Stimulated activated naive B cell treated with anti-CD40 and anti-IgM and Interleukin-4, amounts not matched to agents 10 μg/mL and 1 μg/mL and 100 μg/mL, for 72 hours (primary cell): ENCODE measurements at places on chromosomes 1 and 21.

GRCh38 chr1:89279011-89279466 is 6.4 kb upstream of the GBP5 start:
- DNase-seq: no peak

DNA sequence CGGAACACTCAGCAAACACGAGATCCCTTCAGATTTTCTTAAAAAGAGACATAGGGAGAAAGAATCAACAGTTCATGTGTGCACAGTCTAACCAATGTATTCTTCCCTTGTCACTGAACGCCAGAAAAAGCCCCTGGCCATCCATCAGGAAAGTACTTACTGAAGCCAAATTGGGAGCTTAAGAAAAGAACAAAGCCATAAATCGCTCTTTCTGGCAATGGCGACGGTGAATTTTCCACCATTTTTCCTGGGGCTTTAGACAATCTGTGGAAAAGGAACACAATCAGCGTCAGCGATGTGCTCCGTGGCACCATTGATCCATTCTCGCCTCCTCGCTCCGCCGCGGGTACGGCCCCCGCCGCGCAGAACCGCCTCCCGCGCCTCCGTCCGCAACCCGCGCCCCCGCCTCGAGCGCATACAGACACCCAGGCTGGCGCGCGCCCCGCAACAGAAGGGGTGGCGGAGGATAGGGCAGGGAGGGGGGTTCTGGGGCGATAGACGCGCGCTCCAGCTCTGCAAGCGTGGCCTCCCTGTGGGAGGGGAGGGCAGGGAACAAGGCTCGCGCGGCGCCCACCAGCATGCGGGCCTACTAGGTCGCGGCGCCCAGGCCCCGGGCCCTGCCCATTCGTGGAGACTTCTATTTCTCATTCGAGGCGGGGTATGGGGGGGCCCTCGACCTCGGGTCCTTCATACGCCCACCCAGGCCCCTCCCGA is 440 bp downstream of the PIGP start:
- no peak for DNase-seq

- no peak for DNase-seq
Measured at GRCh38 chr21:25939396-25939761, 204.6 kb downstream of the GABPA start.

DNA sequence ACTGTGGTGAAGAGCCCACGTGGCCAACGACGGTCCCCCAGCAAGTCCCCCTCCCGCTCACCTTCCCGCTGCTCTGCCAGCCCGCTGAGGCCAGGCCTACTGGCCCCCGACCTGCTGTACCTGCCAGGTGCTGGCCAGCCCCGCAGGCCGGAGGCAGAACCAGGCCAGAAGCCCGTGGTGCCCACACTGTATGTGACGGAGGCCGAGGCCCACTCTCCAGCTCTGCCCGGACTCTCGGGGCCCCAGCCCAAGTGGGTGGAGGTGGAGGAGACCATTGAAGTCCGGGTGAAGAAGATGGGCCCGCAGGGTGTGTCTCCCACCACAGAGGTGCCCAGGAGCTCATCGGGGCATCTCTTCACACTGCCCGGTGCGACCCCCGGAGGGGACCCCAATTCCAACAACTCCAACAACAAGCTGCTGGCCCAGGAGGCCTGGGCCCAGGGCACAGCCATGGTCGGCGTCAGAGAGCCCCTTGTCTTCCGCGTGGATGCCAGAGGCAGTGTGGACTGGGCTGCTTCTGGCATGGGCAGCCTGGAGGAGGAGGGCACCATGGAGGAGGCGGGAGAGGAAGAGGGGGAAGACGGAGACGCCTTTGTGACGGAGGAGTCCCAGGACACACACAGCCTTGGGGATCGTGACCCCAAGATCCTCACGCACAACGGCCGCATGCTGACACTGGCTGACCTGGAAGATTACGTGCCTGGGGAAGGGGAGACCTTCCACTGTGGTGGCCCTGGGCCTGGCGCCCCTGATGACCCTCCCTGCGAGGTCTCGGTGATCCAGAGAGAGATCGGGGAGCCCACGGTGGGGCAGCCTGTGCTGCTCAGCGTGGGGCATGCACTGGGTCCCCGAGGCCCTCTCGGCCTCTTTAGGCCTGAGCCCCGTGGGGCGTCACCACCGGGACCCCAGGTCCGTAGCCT is 46.8 kb downstream of the TRIM11 start:
- no peak for DNase-seq

- DNase-seq: no peak
Measured at GRCh38 chr21:30714946-30715345, 3.6 kb downstream of the KRTAP21-3 start.

DNA sequence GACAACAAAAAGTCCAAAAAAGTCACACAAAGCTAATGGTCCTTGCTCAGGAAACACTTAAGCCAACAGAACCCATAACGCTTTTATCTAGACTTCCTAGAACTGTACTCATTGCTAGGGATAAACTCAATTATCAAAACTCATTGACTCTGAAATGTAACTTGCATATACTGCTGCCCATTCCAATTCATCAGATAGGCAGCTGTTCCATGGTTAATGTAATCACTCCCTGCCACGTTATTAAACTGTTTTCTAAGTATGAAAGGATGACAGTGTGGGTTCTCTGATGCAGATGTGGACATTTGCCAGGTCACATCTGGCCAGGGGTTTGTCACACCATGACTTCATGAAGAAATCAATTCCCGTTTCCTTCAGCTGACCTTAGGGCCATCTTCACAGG is 30.3 kb upstream of the DNAJC11 start:
- DNase-seq: no peak

- no peak for DNase-seq
Measured at GRCh38 chr1:192158181-192158580, at the start of gene RGS18. Gene RGS18, plus strand, starts transcription at chr1:192158462. Its CDS starts 176 bp downstream, at chr1:192158638.

GRCh38 chr1:53084589-53084971 is 22.6 kb downstream of the PODN start:
- no peak for DNase-seq

DNA sequence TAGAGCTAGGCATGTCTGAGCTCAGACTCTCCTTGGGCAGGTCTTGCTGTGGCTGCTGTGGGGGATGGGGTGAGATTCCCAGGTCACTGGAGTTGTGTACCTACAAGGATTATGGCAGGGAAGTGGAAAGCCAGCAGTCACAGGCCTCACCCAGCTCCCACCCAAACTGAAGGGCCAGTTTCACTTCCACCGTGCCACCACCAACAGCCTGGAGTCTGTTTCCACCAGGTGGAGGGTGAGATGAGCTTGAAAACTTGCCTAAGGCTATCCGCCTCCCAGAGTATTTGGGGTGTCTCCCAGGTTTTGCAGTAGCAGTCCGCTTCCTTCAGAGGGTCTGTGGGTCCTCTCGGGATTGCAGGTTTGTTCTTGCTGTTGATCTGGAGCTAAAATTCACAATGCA is 327.7 kb downstream of the PTPRC start:
- no peak for DNase-seq

- DNase-seq: no peak
Measured at GRCh38 chr1:12556957-12557935, 60.8 kb downstream of the DHRS3 start.

DNA sequence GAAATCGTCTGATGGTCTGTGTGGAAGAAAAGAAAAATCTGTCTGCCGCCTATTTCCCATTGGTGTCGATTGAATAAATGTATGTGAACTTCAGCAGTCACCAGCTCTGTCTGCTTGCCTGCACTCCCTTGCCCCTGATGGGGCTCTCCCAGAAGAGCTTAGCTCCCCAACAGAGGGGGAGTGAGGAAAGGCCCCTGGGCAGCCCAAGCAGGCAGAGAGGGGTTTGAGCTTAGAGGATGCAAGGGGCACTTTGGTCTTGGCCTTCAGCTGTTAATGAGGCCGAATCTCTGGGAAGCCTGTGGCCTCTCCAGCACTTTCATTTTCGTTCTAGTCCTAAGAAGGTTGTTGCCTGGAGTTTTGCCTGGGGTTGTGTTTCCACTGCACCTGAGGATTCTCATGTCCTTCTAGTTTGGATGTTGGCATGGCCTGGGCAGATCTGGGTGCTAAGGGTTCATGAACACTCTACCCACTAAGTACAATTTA is 2.8 kb downstream of the FOXD2 start:
- no peak for DNase-seq

DNA sequence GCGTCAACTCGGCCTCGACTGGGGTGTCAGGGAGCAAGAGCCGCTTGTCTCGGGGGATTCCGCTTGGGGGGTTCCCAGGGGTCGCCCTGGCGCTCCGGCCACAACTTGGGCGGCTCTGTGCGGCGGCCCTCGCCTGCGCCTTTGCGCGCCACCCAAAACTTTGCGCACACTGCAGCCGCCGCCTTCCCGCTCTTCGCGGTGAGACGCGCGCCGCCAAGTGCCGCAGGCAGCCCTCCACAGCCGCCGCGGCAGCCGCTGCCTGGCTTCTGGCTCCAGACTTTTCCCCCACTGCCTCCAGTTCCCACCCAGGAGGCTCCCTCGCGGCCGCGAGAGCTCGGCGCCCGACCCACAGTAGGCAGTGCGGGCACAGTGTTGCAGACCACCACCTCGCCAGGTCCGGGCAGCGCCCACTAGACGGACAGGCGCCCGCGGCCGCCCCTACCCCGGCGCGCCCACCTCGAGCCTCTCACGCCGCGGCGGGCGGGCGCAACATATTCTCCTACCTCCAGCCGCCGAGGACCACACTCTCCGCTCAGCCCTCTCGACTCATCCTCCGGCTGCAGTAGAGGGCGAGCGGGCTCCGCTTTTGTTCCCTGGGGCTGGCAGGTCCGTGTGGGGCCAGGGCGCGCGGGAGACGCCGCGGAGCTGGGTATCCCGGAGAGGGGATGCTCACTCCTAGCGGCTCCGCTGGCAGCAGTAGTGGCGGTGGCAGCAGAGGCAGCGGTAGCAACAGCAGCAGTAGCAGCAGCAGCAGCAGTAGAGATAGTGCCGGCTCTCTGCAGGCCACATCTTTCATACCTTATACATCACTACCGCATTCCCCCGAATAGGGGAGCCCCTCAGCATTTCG is 296.6 kb downstream of the OMA1 start:
- peak; percentile 4 for DNase-seq

DNA sequence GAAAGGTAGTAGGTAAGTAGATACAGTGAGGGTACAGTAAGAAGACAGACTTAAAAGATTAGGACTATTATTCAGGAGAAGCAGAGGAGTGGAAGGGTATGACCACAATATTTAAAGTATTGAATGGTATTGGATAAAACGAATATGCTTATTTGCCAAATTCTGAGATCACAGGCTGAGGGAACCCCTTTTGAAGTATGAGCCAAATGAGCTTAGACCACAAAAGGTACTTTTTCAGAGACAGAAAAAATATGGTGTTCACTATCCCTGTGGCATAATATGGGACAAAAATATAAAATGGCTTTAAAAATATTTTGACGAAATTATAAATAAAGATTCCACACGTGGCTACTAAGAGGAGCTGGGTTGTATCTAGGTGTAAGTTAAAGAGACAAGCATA is 880 bp upstream of the MTF2 start:
- no peak for DNase-seq

GRCh38 chr1:179921472-179921871 is 33.1 kb upstream of the CEP350 start:
- DNase-seq: no peak

GRCh38 chr1:69673321-69673720 is 105.6 kb downstream of the LRRC7 start:
- DNase-seq: no peak

DNA sequence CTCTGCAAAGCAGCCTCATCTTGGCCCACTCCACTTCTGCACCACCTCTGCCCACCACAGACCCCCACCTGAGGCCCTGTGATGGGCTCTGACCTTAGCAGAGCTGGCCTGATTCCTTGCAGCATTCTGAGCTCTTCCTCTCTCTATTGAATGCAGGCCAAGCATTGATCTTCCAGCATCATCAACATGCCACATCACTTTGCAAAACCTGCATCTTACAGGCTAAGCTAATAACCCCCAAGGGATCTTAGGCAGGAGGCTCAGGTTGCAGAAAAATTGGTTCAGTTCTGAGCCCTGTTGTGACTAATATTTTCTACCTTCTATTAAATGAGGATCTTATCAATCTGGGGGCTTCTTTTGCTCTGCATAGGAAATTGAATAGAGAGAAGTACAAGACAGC is 78.7 kb downstream of the ATP1A1 start:
- no peak for DNase-seq

DNA sequence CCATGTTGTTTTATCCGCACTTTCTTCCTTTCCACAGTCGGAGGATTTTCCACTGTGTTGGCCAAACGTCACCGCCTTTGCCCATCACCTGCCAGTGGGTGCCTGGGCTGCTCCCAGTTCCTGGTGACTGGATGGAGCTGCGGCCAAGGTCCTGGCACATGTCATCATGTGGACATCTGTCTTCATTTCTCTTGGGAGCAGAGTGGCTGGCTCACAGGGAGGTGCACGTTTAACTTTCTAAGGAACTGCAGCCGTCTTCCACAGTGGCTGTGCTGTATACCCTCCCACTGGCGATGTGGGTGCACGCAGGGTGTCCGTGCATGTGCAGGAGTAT is 19.5 kb upstream of the RNF223 start:
- DNase-seq: no peak

- no peak for DNase-seq
Measured at GRCh38 chr1:228184152-228184551, 18.5 kb downstream of the IBA57 start.

DNA sequence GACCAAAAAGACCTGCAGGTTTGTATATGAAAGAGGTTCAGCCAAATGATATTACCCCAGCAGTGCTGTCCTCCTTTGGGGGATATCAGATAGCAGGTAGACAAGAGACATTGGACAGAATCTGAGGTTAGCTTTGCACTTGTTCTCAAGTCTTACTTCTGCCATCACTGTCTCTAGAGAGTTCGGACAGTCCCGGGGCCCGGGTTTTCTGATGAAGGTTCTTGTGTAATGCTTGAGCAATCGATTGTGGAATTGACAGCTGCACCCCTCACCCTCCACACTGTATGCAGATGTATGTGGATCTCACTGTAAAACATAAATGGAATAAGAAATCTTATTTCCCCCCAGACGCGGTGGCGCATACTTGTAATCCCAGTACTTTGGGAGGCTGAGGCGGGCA is 56.2 kb upstream of the MORC3 start:
- peak; percentile 34 for DNase-seq

- DNase-seq: no peak
Measured at GRCh38 chr21:43323244-43324005, 103.5 kb downstream of the SIK1 start.
